ENCODE measurements at places on chromosomes 3 and 15.

DNA sequence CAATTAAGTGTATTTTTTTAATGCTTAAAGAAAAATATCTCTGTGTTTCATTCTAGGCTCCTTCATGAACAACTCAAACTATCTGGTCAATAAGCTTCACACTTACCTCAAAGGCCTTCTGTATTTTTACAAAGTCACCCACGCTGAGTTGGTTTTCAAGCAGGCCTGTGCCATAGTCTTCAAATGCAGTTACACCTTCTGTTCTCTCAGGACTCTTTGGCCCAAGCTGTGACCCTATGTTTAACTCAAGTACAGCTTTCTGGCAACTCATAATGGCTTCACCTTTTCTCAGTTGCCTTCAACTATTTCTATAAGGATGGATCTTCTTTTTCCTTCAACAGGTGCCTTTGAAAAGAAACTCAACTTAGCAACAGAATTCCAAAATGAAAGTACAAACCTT lies 587 bp downstream of the WDR49 start:
- no peak for DNase-seq

GRCh38 chr3:194351080-194351672 lies at the start of gene CPN2:
TSS of gene CPN2 (minus strand) at chr3:194351328. CDS start at chr3:194342702, 8,626 bp downstream.
- DNase-seq, result no peak

- no peak for DNase-seq
These were observed 5.4 kb upstream of the TBC1D5 start for GRCh38 chr3:17747890-17748247.

DNA sequence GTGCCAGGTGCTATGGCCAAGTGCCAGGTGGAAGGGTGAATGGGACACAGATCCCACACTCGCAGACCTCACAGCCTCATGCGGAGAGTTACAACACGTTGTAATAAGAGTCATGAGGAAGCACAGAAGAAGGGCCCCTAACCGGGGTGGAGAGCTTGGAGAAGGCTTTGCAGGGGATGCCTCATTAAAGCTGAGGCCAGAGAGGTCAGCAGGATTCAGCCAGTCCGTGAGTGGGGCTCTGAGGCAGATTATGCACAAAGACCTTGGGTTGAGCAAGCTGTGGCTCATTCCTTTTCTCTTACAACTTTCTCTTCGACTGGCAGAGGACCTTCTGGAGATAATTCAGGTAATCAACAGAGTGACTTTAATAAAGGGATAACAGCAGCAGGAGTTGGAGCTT lies 65.3 kb upstream of the SNRK start:
- DNase-seq, result no peak

DNA sequence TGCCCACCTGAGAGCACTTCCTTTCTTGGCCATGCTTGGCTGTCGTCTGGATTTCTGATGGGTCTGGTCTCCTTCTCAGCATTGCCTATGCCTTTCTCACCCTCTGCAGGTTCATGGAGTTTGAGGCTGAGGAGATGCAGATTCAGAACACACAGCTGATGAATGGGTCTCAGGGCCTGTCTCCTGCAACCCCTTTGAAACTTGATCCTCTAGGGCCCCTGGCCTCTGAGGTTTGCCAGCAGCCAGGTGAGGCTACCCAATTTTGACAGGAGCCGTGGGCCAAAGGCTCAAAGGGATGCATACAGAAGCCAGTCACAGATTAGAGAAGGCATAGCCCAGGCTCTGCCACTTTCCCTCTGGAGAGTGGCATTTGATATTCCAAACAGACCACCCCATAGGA lies 10.5 kb downstream of the NUTM1 start:
- no peak for DNase-seq

DNA sequence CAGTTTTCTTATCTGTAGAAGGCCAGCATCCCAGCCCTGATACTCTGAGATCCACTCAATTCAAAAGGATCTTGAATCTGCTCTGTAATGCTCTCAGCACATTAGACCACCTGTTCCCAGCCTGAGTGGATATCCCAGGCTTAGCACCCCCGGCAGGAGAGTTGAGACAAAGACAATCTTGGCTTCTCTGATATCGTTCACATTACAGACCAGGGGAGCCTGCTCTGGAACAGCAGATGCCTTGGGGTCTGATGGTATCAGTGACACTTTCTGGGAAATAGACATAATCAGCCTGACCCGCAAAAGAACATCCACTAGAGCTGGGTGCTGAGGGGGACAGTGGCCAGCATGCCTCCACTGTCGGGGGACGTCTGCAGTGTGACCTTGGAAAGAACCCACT lies 70.6 kb downstream of the BDH1 start:
- no peak for DNase-seq

DNA sequence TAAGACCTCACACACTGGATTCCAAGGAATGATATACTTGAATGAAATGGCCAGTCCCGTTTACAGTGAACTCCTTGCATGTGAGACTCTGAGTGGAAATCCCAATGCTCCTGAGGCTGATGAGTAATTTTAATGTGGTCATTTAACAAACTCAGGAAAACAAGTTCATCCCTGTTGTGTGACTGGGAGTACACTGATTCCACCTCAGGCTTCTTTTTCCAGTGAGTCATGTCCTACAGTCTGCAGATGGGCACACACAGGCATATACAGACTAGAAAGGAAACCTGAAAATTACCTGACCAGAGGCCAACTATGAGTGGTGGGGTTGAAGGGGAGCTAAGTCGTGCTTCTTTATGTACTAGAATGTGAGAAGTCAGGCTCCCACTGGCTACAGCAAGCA lies 5.8 kb downstream of the SQOR start:
- peak; percentile 98 for DNase-seq

GRCh38 chr15:77636209-77636608 lies 3.5 kb upstream of the LINGO1 start:
- DNase-seq, result no peak

DNA sequence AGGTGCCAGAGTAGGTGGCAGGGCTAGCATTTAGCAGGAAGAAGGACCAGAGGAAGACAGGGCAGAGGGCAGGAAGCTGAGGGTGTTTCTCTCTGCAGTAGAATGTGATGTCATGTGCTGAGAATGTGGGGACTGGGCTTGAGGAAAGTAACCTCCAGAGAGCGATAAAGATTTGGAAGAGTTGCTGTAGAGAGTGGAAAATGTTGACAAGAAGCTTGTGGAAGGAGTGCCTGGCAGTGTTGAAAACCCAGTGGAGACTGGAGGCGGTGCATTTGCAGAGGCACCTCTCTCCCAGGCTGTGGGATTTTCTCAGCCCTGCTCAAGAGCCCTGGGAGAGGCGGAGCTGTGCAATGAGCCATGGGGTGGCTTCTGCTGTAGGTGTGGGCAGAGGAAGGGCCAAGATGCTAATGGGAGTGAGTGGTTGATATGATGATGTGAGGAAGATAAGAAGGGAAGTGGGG lies 54.8 kb downstream of the MESD start:
- no peak for DNase-seq

GRCh38 chr3:17640466-17640865 lies 102.0 kb downstream of the TBC1D5 start:
- peak; percentile 24 for DNase-seq

DNA sequence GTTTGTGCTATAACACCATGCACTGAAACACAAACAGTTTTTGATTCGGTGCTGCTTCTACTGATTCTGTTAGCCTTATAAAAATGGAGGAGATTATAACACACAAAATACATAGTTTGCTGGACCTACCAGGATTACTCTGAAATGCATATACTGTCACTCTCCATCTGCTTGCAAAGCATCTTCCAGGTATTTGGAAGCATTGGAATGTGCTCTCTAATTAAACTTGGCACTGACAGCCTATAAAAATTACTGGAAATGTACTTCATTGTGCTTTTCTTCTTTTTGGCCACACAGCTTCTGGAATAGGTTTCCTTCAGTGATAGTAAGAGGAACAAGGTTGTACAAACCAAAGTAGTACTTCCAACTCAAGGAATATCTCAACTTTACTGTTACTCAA lies 376.1 kb downstream of the UNC13C start:
- DNase-seq, result no peak

- DNase-seq, result no peak
These were observed 804.6 kb downstream of the EPHA3 start for GRCh38 chr3:89912031-89912430.

- DNase-seq, result no peak
These were observed 290.1 kb upstream of the SATB1 start for GRCh38 chr3:18715208-18715607.

GRCh38 chr3:12436514-12437220 lies 47.6 kb upstream of the TSEN2 start:
- no peak for DNase-seq

- DNase-seq, result no peak
These were observed 161.9 kb upstream of the CADPS start for GRCh38 chr3:63037116-63037515.

DNA sequence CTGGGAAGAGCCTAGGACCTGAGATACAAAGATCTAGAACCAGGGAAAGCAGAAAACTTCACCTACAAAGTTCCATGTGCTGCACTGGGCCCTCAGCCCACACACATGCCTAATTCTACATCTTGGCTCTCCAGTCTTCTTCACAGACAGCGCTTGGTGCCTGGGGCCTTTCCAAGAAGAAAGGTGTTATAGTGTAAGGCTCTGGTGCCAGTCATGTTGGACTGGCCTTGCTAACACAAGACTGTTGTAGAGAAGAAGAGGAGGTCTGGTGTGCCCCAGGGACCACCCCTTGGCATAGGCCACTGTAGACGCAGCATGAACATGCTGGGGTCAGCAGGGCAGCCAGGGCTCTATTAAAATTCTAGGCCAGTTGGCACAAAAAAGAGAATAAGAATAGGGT lies 226.2 kb upstream of the CTNNB1 start:
- no peak for DNase-seq

GRCh38 chr3:112456147-112456546 lies 43.1 kb downstream of the BTLA start:
- DNase-seq, result no peak

GRCh38 chr3:84092907-84093306 lies 865.9 kb upstream of the CADM2 start:
- DNase-seq, result no peak

- DNase-seq, result peak; percentile 90
These were observed 32.7 kb downstream of the CCNL1 start for GRCh38 chr3:157127268-157127667.

DNA sequence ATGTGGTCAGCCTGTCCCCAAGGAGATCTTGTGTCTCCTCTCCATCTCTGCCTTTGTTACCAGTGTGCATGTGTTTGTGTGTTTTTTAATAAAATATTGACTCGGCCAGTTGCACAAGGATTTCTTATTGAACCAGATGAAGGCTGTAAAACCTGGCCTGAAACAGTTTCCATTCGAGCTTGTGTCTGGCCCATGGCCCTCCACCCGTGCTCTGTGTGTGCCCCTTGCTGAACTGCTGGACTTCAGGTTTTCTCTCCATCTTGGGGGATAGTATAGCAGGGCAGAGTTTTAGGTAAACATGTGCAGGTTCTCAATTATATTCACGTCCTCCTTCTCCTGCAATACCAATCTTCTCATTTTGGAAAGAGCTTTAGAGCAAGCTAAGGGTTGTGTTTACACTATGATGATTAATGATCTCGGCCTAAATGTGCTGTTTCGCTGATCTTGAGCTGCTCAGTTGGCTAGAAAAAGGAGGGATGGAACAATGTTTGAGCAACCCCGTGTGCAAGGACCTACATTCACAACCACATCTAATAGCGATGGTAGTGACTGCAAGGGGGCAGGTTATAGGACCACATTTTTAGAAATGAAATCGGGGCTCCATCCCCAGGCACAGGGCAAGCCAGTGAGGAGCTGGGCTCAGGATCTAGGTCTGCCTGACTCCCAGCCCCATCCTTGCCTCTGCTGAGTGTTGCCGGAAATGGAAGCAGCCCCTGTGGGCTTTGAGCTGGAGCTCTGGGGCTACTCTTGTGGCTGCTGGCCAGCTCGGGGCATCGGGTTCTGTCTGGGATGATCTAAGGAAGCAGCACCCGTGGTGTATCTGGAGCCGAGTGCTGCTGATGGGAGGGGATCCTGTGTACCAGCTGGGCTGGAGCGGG lies 47.7 kb downstream of the CMTM6 start:
- DNase-seq, result no peak

DNA sequence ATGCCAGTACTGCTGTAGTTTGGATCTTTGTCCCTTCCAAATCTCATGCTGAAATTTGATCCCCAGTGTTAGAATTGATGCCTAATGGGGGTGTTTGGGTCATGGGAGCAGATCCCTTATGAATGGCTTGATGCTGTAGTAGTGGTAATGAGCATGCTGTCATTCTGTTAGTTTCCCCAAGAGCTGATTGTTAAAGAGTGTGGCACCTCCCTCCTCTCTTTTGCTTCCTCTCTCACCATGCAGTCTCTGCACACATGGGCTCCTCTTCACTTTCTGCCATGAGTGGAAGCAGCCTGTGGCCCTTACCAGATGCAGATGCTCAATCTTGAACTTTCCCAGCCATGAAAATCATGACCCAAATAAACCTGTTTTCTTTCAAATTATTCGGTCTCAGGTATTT lies 141.3 kb upstream of the DPPA4 start:
- no peak for DNase-seq

DNA sequence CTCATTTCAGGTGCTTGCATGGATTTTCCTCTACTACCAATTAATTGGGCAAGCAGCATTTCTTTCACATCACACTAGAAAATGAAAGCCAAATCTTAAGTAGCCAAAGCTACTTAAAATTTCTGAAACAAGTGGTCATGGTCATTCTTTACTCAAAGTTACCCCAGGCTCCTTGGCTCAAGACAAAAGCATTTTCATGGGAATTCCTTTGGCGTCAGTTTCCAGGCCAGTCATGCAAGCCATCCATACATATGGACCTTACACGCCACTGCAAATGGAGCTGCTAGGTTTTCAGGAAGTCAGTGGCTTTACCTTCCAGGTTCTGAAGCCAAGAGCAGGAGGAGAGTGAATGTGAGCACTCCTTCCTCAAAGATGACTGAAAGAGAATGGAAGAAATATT lies 83.7 kb upstream of the IL12A start:
- no peak for DNase-seq

GRCh38 chr3:45599984-45600650 lies 5.6 kb downstream of the LIMD1 start:
- DNase-seq, result no peak

GRCh38 chr15:55254916-55255679 lies 34.5 kb downstream of the RAB27A start:
- DNase-seq, result no peak

- peak; percentile 30 for DNase-seq
These were observed 63.2 kb downstream of the IQGAP1 start for GRCh38 chr15:90451053-90451850.

GRCh38 chr3:135807879-135808278 lies 157.6 kb upstream of the PPP2R3A start:
- DNase-seq, result no peak

All from mammary epithelial cell (primary cell).